ENCODE measurements at places on chromosomes 6 and 20. TPM values are rescaled to one million over a fixed set of nuclear protein-coding genes. Genes with fewer than 3 reads are reported as not detected.

Gene MUC22
- total RNA-seq: not detected

Gene CLPSL1
- not detected for total RNA-seq

- DNase-seq: peak; percentile 42
These were observed at the start of gene NFATC2 for GRCh38 chr20:51542571-51543421. Gene NFATC2 (minus strand): TSS chr20:51542719. CDS start chr20:51542499, 220 bp downstream.

DNA sequence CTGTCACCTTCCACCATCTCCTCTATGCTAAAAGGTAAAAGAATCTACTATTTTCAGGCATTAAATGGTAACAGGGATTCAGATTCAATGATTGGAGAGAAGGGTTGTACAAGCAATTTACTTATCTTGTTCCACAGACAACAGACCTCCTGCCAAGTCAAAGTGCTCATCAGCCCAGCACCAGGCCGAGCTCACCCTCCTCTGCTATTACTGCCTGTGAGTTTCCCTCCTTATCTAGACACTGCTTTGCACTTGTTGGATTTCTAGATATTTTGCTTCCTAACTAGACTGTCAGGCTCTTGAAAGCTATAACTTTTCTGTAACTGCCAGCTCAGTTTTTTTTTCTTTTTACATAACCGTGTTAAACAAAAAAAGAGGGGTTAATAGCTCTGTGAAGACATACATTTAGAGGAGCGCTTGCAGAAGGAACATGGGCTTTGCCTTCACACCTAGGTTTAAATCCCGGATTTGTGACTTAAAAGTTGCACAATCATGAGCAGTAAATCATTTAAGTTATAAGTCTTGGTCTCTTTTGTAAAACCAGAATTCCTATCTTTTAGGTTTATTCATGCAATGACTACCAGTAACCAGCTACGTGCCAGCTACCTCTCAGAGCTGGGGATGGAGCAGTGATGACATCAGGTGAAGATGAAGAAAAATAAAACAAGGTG lies 1.1 kb upstream of the FAM162B start:
- DNase-seq: no peak

GRCh38 chr20:1477896-1478490 lies 11.3 kb upstream of the NSFL1C start:
- no peak for DNase-seq

Gene SLA2
- 31.4 TPM for total RNA-seq

DNA sequence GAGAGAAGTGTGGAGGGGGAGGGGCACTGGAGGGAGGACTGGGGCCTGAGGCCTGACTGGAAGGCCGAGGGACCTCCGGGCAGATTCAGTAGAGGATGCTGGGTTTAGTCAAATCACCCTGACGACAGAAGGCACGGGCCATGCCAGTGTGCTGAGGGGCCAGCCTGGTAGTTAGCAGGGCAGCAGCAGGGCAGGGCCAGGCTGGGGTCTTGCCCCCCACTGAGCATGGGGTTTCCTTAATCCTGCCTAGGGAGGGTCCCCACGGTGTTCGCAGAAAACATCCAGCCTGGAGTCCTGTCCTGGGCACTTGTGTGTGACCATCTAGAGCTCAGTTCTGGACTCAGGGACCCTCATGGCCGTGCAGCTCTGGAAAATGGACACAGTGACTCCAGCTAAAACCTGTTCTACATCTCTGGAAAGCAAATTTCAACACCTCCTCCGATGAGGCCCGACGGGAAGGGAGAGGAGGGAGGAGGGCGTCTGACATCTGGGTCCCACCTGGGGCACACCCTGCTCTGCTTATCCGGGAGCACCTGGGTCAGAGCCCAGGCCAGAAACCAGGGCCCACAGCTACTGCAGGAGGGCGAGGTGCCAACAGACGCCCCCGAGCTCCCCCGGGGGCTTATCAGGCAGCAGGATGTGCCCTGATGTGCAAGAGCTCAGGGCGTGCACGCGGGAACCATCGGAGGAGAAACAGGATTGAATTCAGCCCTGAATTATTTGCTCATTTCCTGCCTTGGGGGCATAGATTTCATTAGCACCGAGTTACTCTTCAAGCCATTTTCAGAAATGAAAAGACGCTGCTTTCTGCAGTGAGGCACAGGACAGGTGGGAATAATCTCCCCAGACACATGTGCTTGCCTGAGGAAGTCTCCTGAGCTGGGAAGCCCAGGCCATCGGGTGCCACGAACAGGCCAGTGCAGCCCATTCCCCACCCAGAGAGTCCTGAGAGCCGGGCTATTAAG lies 78.0 kb upstream of the MPC1 start:
- no peak for DNase-seq

DNA sequence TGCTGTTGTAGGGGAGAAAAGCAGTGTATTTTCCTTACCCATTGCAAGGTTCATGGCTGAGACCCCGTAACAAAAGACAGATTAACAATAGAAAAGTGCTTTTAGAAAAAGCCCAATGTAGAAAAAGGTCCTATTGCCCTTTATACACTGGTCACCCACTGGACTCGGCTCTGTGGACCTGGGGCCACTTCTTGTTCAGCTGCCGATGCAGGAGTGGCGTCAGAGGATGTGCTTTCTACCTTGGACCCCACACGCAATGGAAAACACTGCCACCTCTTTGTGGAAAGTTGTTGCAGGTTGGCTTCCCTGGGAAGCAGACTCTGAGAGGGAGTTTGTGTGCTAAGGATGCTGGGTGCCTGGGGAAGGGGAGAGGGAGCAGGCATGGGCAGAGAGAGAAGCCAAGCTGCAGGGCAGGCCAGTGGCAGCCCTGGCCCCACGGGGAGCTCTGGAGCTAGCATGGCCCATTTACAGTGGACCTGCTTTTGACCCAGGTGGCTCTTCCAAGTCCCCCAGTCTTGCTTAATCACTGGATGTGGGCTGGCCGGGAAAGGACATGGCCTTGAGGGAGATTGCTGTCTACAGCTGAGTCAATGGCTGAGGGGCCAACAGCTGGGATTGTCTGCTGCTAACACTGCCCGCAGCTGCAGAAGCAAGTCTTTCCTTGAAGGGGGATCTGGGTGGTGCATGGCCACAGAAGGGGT lies 142.9 kb downstream of the CDC5L start:
- DNase-seq: no peak

Gene HIVEP2
- total RNA-seq: 78.6 TPM

GRCh38 chr20:63831993-63832686 lies 1.1 kb upstream of the ZBTB46 start:
- no peak for DNase-seq

Gene SUMO4
- total RNA-seq: 9.0 TPM

Gene EBF4
- total RNA-seq: 2.0 TPM

- DNase-seq: no peak
These were observed 144.3 kb upstream of the TENT5A start for GRCh38 chr6:81896525-81897503.

Gene TRIM10
- total RNA-seq: 0.37 TPM

DNA sequence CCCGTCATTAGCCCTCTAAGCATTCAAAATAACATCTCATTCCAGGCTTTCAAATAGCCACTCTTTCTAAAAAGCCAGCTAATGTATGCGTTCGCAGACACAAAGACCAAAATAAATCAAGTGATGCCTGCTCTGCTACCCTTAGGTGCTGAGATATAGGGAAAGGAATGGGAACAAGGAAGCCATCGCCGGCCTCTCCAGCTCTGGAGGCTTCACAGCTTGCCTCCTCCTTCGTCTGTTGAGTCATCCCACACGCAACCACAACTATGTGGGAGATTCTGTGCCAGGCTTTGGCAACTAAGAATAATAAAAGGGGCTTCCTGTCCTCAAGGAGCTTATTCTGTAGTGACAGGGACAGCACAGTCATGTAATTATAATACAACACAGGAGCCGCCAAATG lies 27.3 kb upstream of the SLC22A23 start:
- DNase-seq: no peak

GRCh38 chr6:159169557-159170332 lies 545 bp downstream of the FNDC1 start:
- no peak for DNase-seq

GRCh38 chr6:47256361-47256760 lies 53.3 kb downstream of the TNFRSF21 start:
- DNase-seq: no peak

DNA sequence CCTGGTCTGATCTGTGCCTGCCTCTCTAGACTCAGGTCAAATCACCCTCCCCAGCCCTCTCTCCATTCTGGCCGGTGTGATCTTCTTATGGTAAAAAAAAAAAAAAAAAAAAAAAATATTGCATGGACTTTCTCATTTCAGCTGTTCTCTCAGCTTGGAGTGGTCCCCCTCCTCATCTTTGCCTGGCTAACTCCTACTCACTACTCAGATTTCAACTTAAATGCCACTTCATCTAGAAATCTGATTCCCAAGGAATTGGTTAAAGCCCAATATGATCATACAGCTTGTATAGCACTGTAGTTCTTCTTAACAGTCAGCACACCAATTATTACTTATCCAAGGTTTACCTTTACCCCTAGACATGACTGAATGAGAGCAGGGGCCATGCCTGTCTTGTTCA lies 105.9 kb upstream of the CARMIL1 start:
- no peak for DNase-seq

DNA sequence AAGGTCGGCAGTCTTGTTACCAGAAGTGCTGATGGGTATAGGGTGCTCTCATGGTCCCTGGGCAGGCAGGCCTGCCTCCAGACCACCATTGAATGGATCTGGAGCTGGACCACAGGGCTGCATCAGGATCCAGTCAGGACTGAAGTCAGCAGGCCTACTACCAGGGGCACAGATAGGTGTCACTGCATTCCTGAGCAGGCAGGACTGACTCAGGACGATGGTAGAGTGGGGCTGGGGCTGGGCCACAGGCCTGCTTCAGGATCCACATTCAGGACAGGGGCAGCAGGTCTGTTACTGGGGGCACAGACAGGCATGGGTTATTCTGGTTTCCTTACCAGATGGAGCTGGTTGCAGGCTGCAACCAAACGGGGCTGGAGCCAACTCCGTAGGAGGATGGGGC lies 51.4 kb upstream of the MAP3K4 start:
- DNase-seq: no peak

GRCh38 chr20:23105193-23105592 lies 19.1 kb upstream of the CD93 start:
- DNase-seq: no peak

DNA sequence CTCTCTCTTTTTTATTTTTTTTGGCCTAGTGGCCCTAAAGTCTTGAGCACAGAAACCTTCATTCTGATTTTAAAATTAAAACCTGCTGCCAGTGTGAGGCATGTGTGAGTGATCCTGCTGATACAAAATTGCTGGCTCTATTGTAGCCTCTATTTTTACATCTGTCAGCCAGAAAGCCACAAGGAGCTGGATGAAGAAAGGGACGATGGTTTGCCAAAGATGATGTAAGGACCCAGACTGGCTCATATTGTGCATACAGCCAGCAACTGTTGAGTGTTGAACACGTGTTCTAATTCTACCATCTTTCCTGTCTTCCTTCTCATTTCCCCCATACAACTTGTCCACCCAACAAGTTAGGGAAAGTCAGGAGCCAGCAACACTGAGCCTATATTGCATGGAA lies 40.8 kb upstream of the ATXN1 start:
- no peak for DNase-seq

- no peak for DNase-seq
These were observed 59.6 kb downstream of the SPTLC3 start for GRCh38 chr20:13068336-13068735.

DNA sequence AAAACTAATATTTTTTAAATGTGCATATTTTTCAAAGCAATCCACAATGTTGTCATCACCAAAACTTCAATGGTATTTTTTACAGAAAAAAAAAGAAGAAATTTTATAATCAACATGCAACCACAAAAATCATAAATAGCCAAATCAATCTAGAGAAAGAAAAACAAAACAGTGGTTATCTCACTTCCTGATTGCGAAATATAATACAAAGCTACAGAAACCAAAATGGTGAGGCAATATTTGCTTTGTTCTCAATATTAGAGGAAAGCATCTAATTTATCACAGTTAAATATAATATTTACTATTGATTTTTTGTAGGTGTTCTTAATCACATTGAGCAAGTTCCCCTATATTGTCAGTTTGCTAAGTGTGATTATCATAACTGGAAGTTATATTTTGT lies 720.7 kb upstream of the ADGRB3 start:
- no peak for DNase-seq

Gene REM1
- total RNA-seq: not detected

DNA sequence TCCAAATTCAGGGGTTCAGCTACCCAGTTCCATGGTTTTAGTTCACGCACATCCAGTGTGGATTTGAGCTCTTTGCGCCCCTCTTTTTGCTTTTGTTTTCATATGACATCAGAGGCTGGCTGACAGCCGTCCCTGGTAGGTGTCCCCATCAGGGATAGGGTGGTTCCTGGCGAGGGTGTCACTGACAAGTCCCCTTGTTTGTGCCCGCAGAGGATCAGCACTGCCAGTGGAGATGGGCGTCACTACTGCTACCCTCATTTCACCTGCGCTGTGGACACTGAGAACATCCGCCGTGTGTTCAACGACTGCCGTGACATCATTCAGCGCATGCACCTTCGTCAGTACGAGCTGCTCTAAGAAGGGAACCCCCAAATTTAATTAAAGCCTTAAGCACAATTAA lies 58.0 kb downstream of the GNAS start:
- DNase-seq: no peak

Gene ECT2L
- total RNA-seq: not detected

DNA sequence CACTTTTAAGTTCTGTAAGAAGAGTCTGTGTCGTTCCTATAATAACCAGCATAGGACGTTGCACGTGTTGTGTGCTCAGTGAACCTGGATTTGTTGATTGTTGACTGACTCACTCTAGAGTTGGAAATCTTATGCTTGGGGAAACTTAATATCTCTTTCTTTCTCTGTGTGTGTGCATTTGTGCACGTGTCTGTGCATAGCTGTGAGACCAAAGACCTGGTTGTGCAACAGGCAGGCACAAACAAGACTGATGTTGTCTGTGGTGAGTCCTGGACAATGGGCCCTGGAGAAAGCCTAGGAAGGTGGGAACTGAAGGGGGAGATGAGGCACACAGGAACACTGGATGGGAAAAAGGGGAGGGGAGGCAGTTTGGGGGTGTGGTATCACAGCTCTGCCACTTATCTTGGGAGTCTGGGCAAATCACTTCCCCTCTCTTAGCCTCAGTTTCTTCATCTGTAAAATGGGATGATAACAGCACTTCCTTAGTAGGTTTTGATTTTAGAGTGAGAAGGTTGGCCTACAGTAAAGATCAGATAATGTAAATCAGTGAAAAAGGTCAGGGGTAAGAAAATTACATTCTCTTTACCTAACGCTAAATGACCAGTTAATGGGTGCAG lies 8.4 kb downstream of the CD40 start:
- DNase-seq: no peak

DNA sequence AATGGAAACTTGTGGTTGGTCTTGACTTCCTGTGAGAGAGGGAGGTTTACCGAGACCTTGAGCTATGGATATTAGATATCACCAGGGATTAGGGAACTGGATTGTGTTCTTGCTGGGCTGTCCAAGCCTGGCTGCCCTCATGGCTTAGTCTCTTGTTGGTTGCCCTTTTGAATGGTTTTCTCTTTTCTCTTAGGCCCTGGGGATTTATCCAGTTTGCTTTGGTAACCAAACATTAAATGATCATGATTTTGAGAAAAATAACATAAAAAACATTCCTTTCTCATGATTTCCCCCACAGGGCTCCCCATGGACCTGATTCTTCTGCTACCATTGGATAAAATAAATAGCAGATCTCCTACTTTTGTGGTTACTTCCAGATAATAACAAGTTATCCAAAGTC lies 306.4 kb upstream of the RNF217 start:
- DNase-seq: no peak

Data from T-helper 17 cell (primary cell).